MCF 10A (cell line): ENCODE measurements at places on chromosomes 1 and 21. TPM values are rescaled to one million over a fixed set of nuclear protein-coding genes. Genes with fewer than 3 reads are reported as not detected.

The CRTC2 gene
- total RNA-seq = 47.0 and 55.1 TPM in 2 replicates

The CKS1B gene
- total RNA-seq = 285 and 289 TPM in 2 replicates

The LRRC38 gene
- total RNA-seq = not detected in 2 replicates

The NBPF19 gene
- total RNA-seq = 28.8 and 33.3 TPM in 2 replicates

The FNDC5 gene
- not detected in 2 replicates for total RNA-seq

The HSPB7 gene
- total RNA-seq = not detected in 2 replicates

The SGIP1 gene
- not detected in 2 replicates for total RNA-seq

The FCRL1 gene
- not detected in 2 replicates for total RNA-seq

DNA sequence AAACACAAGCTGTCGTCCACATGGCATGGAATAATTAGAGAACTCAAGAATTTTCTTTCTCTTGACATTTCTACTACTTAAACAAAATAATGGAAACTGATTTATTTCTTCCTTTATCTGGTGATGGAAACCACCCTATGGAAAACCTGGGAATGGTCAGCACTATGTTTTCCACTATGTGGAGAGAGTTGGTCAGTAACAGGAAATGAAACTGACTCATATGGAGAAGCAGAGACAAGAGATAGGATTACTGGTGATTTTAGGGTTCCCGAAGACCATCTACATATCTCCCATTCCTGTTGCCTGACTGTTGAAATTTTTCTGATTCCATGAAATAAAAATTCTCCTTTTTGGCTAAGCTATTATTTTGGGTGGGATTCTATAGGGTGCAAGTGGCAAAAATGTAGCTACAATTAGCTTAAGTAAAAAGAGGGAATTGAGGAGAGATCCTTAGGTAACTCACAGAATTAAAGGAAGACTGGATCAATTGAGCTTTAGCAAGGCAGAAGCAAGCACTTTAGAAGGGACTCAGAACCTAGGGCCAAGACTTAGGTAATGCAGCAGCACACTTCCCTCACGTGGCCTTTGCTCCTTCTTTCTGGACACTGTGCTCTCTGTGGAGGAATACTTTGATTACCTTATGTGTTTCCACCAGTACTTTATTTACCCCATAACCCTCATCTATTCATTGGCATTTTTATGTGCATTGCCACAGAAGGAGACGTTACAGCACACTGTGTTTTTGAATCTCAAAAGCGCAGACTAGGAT, 89.6 kb downstream of the LEPR start:
- DNase-seq = peak; percentile 22
- H3K36me3 ChIP-seq = no peaks in the 10 kb centered on the region
- peaks cover 12% of the 10 kb centered on the region for H3K4me1 ChIP-seq
- H3K4me3 ChIP-seq = no peak overlapping the region

GRCh38 chr21:36858320-36858957, 108.0 kb downstream of the HLCS start:
- no peak overlapping the region for H3K4me3 ChIP-seq
- H3K27ac ChIP-seq = no peak overlapping the region
- H3K4me1 ChIP-seq = peaks cover 28% of the 10 kb centered on the region
- H3K36me3 ChIP-seq = peaks cover 11% of the 10 kb centered on the region

DNA sequence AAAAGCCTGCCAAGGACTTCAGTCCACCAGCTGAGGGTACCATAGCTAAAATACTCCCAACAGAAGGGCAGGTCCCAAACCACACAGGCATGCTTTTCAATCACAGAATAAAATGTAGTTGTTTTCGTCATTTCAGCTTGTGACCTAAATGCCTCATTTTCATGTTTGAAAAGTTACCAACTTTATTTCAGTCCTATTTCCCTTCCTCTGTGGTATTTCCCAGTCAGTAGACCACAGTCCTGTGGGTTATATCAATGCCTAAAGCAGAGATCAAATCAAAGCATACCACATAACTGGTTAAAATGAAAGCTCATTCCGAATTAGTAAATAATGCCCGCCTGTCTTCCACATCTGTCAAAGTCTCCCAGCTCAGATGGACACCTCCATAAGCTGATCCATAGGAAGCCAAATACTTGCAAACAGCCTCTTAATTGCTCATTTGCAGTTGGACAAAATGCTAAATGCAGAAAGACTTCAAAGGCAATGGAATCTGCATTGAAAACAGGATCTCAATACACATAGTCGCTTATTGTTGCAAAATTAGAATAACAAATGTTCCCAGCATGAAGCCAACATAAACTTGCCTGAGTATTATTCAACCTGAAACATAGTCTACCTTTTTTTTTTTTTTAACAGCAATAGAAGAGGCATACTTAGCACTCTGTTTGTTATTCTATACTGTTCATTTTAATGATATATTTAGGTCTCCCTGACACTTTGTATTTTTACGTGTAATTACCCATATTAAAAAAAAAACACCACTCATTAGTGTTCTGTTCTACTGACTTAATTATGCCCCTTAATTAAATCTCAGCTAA, 53.9 kb downstream of the NR5A2 start:
- H3K36me3 ChIP-seq = no peaks in the 10 kb centered on the region
- no peak overlapping the region for H3K27ac ChIP-seq
- H3K4me1 ChIP-seq = peaks cover 12% of the 10 kb centered on the region
- no peak overlapping the region for H3K4me3 ChIP-seq
- DNase-seq = no peak
- H3K27me3 ChIP-seq = no peaks in the 10 kb centered on the region

DNA sequence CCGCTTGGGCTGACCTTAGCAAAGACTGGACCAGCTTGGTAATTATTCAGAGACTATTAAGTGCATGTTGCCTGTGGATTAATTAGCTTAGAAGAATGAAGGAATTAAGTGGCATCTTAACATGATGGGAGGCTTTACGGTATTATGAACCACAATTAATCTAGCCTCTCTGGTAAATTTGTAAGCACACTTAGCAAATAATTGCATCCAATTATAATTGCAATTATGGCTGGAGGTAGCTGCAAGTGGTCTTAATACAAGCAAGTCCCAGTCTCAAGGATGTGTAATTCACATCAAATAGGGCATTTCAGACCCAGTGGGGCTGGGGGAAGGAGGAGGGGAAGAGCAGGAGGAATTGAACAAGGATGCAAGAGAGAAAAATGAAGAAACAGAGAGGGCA, 151.6 kb downstream of the CNIH3 start:
- H3K27ac ChIP-seq = no peak overlapping the region
- H3K4me1 ChIP-seq = peaks cover 8% of the 10 kb centered on the region
- no peak overlapping the region for H3K4me3 ChIP-seq
- H3K36me3 ChIP-seq = no peaks in the 10 kb centered on the region
- DNase-seq = no peak

- no peak overlapping the region for H3K4me3 ChIP-seq
- peaks cover 18% of the 10 kb centered on the region for H3K27me3 ChIP-seq
- no peak overlapping the region for H3K27ac ChIP-seq
- H3K4me1 ChIP-seq = no peaks in the 10 kb centered on the region
- H3K36me3 ChIP-seq = peaks cover 13% of the 10 kb centered on the region
These were observed 619.0 kb downstream of the AJAP1 start for GRCh38 chr1:5273280-5274003.

GRCh38 chr1:212647004-212647403, 38.4 kb downstream of the ATF3 start:
- no peak overlapping the region for H3K27ac ChIP-seq
- H3K4me3 ChIP-seq = no peak overlapping the region
- peaks cover 16% of the 10 kb centered on the region for H3K27me3 ChIP-seq
- H3K36me3 ChIP-seq = no peaks in the 10 kb centered on the region
- no peaks in the 10 kb centered on the region for H3K4me1 ChIP-seq
- no peak for DNase-seq

GRCh38 chr1:183379951-183380350, 38.2 kb downstream of the NMNAT2 start:
- DNase-seq = no peak
- no peak overlapping the region for H3K27ac ChIP-seq
- no peaks in the 10 kb centered on the region for H3K27me3 ChIP-seq
- no peaks in the 10 kb centered on the region for H3K4me1 ChIP-seq
- no peaks in the 10 kb centered on the region for H3K36me3 ChIP-seq
- no peak overlapping the region for H3K4me3 ChIP-seq

DNA sequence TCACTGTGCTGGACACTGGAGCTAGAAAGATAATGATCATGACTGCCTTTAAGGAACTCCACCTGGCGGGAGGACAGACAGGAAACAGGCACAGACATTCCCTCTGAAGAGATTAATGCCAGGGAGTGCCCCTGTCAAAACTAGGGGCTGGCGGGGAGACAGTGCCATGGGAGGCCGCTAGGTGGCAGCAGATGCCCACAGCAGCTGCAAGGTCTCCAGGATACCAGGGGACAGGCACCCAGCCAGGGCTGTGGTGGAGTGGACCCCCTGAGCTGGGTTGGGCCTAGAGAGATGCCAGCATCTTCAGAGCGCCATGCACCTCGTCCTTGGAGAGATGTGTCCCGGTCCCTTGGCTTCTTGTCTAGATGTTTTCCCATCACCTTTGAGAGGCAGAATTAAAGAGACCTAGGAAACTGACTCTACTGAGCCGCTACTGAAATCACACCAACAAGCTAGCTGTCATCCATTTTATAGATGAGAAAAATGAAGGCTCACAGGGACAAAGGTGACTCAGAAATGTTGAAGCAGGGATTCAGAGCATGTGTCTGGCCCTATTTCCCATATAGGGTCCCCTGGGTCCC, 3.6 kb downstream of the REN start:
- peak; percentile 95 for DNase-seq
- H3K27me3 ChIP-seq = no peaks in the 10 kb centered on the region

GRCh38 chr1:10765304-10765703, 31.1 kb downstream of the CASZ1 start:
- no peak overlapping the region for H3K27ac ChIP-seq
- H3K4me1 ChIP-seq = no peaks in the 10 kb centered on the region
- H3K36me3 ChIP-seq = no peaks in the 10 kb centered on the region
- no peak for DNase-seq
- no peaks in the 10 kb centered on the region for H3K27me3 ChIP-seq

DNA sequence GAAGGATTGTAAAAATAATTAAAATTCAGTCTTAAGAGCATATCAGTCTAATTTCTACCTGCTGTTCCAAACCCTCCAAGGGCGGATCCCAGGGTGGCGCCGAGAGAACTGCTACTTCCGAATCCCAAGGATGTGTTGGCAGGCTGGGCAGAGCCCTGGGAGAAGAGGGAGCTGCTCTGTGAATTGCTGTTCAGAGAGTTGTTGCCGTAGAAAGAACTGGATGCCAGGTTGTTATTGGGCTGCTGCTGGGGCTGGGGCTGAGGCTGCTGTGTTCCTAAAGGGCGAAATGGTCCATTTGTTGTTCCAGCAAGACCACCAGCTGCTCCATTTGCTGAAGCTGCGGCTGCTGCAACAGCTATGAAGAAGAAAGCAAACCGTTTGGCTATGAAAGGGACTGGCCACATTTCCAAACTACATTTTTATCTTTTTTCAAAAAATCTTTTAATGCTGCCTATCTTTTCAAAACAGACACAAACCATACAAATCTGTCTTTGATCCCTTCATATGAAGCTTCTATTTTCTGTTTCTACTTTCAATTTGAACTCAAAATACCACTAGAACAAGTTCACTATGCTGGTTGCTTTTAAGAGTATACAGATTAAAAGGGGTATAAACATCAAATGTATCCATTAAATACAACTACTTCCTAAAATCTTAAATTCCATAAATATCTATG, 57.5 kb upstream of the SDC3 start:
- H3K27me3 ChIP-seq = no peaks in the 10 kb centered on the region
- H3K36me3 ChIP-seq = peaks cover 94% of the 10 kb centered on the region
- H3K27ac ChIP-seq = peak overlapping the region; percentile 14
- DNase-seq = no peak
- no peak overlapping the region for H3K4me3 ChIP-seq

GRCh38 chr1:168518201-168518689, 25.6 kb downstream of the XCL2 start:
- no peaks in the 10 kb centered on the region for H3K36me3 ChIP-seq
- H3K4me1 ChIP-seq = no peaks in the 10 kb centered on the region
- H3K27me3 ChIP-seq = no peaks in the 10 kb centered on the region
- no peak overlapping the region for H3K4me3 ChIP-seq

DNA sequence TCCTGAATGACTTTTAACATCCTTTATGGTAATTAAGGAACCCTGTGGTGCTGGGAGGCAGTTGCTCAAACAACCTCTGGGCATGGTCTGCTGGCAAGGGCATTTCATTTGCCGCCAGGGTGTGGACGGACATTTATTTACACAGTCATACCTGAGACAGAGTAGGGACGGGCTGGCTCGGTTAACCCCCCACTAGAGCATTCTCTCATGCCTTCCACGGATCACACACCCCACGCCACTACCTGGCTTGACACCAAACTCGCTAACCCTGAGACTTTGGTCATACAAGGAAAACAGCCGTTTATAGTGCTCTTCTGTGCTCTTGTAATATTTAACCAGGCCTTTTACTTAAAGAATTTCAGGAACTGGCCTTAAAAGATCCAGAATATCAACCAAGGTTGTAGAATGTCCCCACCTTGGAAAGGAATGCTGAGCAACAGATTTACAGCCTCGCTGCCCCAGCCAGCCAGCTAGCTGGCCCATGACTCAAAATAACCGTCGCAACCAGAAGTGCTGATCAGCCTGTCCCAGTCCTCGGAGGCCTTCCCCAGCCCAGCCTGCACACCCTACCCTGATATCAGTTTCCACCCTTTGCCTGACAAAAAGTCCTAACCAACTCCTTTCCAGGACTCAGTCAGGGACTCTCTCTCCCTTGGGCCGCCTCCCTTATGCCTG, 6.5 kb upstream of the PDXK start:
- peak overlapping the region; percentile 46 for H3K4me3 ChIP-seq
- H3K27ac ChIP-seq = peak overlapping the region; percentile 96
- H3K27me3 ChIP-seq = no peaks in the 10 kb centered on the region
- no peaks in the 10 kb centered on the region for H3K36me3 ChIP-seq
- peaks cover 28% of the 10 kb centered on the region for H3K4me1 ChIP-seq

DNA sequence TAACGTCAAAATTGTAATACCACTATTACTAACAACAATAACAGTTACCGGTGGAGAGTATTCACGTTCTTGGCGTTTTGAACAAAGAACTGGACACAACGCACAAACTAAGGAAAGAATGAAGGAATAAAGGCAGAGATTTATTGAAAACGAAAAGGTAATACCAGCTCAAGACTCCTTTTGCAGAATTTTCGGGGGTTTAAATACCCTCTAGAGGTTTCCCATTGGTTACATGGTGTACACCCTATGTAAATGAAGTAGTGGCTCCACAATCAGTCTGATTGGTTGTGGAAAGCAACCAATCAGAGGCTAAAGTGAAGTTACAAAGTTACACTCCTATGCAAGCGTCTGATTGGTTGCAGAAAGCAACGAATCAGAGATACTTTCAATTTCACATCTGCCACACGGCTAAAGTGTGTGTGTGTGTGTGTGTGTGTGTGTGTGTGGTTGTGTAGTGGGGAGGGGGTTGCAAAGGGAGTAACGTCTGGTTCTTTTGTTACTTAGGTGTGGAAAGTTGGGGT, 1.1 kb upstream of the GTF2B start:
- peak overlapping the region; percentile 99 for H3K4me3 ChIP-seq
- no peak overlapping the region for H3K27ac ChIP-seq
- DNase-seq = peak; percentile 48
- H3K27me3 ChIP-seq = no peaks in the 10 kb centered on the region

- no peaks in the 10 kb centered on the region for H3K4me1 ChIP-seq
- no peak overlapping the region for H3K27ac ChIP-seq
- H3K4me3 ChIP-seq = no peak overlapping the region
These were observed 2.5 kb downstream of the PRKACB start for GRCh38 chr1:84146411-84147032.

GRCh38 chr1:214445831-214446614, 105.4 kb downstream of the PTPN14 start:
- peak overlapping the region; percentile 81 for H3K27ac ChIP-seq
- no peaks in the 10 kb centered on the region for H3K27me3 ChIP-seq
- H3K4me1 ChIP-seq = peaks cover 59% of the 10 kb centered on the region
- peak; percentile 89 for DNase-seq
- peak overlapping the region; percentile 16 for H3K4me3 ChIP-seq

GRCh38 chr1:91744953-91745639, 140.9 kb downstream of the TGFBR3 start:
- peak; percentile 40 for DNase-seq
- H3K27me3 ChIP-seq = no peaks in the 10 kb centered on the region
- no peak overlapping the region for H3K4me3 ChIP-seq
- H3K4me1 ChIP-seq = peaks cover 30% of the 10 kb centered on the region
- H3K36me3 ChIP-seq = peaks cover 18% of the 10 kb centered on the region
- no peak overlapping the region for H3K27ac ChIP-seq
